ENCODE measurements at places on chromosomes 13 and 19.

DNA sequence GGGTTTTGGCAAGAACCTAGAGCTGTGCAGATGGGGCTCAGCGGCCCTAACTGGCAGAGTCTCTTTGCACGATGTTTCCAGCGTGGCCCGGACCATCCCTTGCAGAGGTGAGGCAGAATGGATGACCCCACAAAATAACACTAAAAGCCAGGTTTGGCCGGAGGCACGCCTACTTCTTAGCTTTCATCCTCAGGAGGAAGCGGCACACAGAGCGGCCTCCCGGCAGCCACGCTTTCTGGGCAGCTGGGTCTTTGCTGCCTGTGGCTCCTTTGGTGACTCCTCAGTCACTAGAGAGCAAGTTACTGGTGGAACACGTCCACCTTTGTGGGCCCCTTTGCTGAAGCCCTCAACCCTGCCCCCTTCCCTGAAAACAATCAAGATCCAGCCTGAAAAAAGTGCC lies 25.2 kb downstream of the TEX29 start:
- DNase-seq, result no peak

GRCh38 chr19:40231544-40232424 lies 5.3 kb upstream of the CCNP start:
- DNase-seq, result no peak

- no peak for DNase-seq
Observed at GRCh38 chr13:98068521-98068920, 74.4 kb upstream of the FARP1 start.

GRCh38 chr19:51546650-51547396 lies 15.4 kb upstream of the SIGLEC6 start:
- no peak for DNase-seq

GRCh38 chr13:91313103-91313502 lies 34.4 kb upstream of the MIR17HG start:
- DNase-seq, result no peak
